T-helper 17 cell (primary cell): ENCODE measurements at places on chromosomes 16 and 17. TPM values are rescaled to one million over a fixed set of nuclear protein-coding genes. Genes with fewer than 3 reads are reported as not detected.

Gene KRTAP4-6
- total RNA-seq, result not detected

Gene HAS3
- total RNA-seq, result 3.0 TPM

Gene DYNLL2
- total RNA-seq, result 41.0 TPM

Gene NXN
- total RNA-seq, result 3.3 TPM

Gene P2RX1
- 4.2 TPM for total RNA-seq

Gene AKAP10
- total RNA-seq, result 41.1 TPM

DNA sequence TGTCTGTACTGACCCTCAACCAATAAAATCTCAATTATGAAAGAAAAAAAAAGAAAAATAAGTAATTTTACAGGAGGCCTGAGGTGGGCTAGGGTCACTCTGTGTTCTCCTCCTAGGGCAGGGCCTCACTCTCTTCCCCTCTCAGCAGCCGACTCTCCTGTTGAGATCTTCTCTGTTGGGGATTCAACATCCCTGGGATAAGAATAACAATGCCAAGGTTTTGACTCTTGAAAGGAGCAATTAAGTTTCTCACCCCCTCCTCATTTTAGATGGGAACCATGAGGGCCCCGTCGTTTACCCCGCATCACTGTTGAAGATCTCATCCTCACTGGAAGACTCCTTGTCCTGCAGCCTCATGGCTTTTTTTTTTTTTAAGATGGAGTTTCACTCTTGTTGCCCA lies 21.5 kb upstream of the BRCA1 start:
- H3K27ac ChIP-seq, result no peak overlapping the region
- H3K4me1 ChIP-seq, result no peaks in the 10 kb centered on the region
